MCF 10A (cell line): ENCODE measurements at places on chromosomes 2 and 18. TPM values are rescaled to one million over a fixed set of nuclear protein-coding genes. Genes with fewer than 3 reads are reported as not detected.
A peak's percentile ranks its signal among the peaks of the same experiment; 100 is the strongest.

FAM237A gene
- not detected in 2 replicates for total RNA-seq

WNT6 gene
- not detected in 2 replicates for total RNA-seq

PIEZO2 gene
- 0.49 and 0.93 TPM in 2 replicates for total RNA-seq

CIB4 gene
- total RNA-seq, result not detected in 2 replicates

CHRNA1 gene
- total RNA-seq, result not detected in 2 replicates

COLEC12 gene
- total RNA-seq, result 0.05 TPM in 1 of 2 replicates, not detected in the other

CFAP53 gene
- 2.2 and 5.0 TPM in 2 replicates for total RNA-seq

IL37 gene
- total RNA-seq, result not detected in 2 replicates

UGT1A10 gene
- total RNA-seq, result not detected in 2 replicates

CACNB4 gene
- 0.29 and 0.49 TPM in 2 replicates for total RNA-seq

CRACDL gene
- 12.9 and 13.0 TPM in 2 replicates for total RNA-seq

DNA sequence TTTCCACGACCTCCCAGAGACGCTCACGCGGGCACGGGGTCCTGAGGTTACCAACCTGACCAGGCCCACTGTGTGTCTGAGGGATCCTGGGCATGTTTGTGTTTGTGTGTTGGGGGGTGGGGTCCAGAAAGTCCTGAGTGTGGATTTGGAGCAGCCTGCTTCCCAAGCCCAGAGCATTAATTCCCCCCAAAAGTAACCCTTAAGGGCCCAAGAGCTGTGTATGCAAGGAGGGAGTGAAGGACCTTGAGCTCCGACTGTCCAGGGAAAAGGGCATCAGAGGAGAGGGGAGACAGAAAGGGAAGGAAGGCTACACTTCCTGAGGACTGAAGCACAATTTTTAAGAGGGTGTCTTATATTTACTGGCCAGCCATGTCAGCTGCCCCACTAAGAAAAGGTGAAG, 5.2 kb upstream of the SIX3 start:
- H3K27me3 ChIP-seq, result peaks cover 53% of the 10 kb centered on the region
- no peaks in the 10 kb centered on the region for H3K36me3 ChIP-seq
- no peak overlapping the region for H3K27ac ChIP-seq
- DNase-seq, result no peak

DNA sequence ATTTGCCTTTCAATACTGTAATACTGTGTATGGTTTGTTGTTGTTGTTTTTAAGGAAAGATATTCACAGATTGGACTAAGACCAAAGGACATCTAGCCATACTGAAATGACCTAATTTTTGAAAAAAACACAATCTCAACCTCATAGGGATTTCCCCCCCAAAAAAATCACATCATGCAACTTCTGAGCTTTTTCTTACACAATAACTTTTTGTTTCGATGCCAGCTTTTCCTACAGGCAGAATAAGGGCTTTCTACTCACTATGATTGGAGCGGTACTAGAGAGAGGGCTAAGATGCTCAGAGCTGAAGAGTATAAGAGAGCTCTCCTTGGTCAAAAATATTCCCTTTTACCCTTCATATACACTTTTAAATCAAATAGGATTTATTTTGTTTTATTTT, 32.4 kb upstream of the SLC3A1 start:
- H3K27ac ChIP-seq, result no peak overlapping the region
- H3K36me3 ChIP-seq, result no peaks in the 10 kb centered on the region
- H3K27me3 ChIP-seq, result no peaks in the 10 kb centered on the region
- peak; percentile 33 for DNase-seq
- no peak overlapping the region for H3K4me3 ChIP-seq

- H3K27me3 ChIP-seq, result no peaks in the 10 kb centered on the region
- no peak for DNase-seq
- peak overlapping the region; percentile 39 for H3K27ac ChIP-seq
- no peak overlapping the region for H3K4me3 ChIP-seq
Observed at GRCh38 chr2:111670776-111671175, 213.2 kb downstream of the ANAPC1 start.

- H3K36me3 ChIP-seq, result no peaks in the 10 kb centered on the region
- no peak overlapping the region for H3K4me3 ChIP-seq
- peaks cover 10% of the 10 kb centered on the region for H3K4me1 ChIP-seq
- no peak for DNase-seq
- no peaks in the 10 kb centered on the region for H3K27me3 ChIP-seq
Observed at GRCh38 chr2:157990173-157990572, 111.5 kb upstream of the UPP2 start.

DNA sequence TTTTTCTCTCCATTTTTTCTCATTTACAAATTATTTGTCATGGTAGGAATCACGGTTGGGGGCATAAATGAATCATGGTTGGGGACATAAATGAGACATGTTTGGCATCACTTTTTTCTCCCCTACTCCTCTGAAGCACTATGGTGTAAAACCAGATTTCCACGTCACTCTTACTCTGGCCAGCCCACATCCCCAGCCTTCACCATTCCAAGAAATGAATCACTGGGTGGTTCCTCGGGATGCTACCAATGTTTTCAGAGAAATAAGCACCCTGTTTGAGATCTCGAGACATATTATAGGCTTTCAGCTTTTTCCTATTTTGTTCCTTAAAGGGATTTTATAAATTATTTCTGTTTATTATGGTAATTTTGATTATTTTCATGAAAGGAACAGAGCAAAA, 155.0 kb upstream of the SLC8A1 start:
- H3K27ac ChIP-seq, result no peak overlapping the region
- peaks cover 6% of the 10 kb centered on the region for H3K36me3 ChIP-seq
- peaks cover 12% of the 10 kb centered on the region for H3K4me1 ChIP-seq

DNA sequence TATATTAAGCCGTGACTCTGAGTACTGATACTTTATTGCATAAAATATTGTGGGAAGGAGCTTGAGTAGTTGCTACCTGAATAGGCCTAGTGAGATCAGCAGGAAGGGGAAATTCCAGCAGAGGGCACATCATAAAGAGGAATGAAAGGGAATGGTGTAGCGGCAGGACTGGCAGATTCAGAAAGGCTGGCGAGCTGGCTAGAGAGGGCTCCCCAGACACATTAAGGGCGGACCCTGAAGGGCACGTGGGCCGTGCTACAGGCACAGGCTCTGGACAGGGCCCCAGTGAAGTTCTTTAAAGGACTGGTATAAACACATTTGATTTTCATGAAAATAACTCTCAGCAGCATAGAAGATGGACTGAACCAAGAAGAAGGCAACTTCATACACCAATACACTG, 43.0 kb downstream of the PTPN2 start:
- H3K4me1 ChIP-seq, result peaks cover 41% of the 10 kb centered on the region
- DNase-seq, result peak; percentile 11
- peaks cover 29% of the 10 kb centered on the region for H3K36me3 ChIP-seq
- H3K27me3 ChIP-seq, result no peaks in the 10 kb centered on the region
- H3K27ac ChIP-seq, result no peak overlapping the region

DNA sequence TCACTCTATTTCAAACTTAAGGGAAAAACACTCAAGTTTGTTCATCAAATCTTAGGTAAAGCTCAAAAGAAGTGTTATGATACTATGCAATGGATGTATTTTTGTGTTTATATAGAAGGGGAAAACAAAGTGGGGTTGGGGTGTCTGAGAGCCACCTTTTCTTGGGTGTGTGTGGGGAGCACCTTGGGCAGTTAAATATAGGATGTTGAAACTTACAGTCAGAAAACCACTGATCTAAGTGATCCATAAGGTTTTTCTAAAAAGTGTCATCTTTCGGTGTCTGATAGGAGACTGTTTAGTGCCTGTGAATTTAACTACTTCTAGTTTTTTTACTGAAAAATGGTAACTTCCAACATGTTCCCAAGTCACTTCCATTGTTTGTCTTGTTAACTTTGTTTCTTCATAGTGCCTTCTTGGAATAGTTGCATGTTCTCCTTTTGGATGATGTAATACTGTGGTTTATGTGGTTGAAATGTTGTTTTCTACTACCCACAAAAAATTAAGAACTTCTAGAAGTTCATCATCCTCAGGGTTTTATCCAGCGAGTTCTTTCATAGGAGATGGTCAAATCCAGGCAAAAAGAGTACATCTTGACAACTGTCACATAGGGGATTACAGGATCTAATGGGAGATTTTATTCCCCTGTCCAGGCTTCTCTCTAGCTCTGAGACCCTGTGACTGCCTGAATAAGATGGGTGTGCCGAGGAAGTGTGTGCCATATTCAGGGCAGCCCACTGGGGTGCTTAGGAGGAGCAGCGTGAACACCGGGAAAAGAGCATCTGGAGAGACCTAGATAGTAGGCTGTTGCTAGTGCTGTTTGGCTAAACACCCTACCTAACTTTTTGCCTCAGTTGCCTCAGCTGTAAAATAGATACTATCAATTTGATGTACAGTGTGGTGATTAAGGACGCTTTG, 46.2 kb downstream of the CAB39 start:
- peak overlapping the region; percentile 93 for H3K27ac ChIP-seq
- peak overlapping the region; percentile 45 for H3K4me3 ChIP-seq
- H3K36me3 ChIP-seq, result peaks cover 23% of the 10 kb centered on the region
- peak; percentile 76 for DNase-seq

GRCh38 chr2:18741895-18742732, 152.7 kb upstream of the NT5C1B start:
- no peaks in the 10 kb centered on the region for H3K36me3 ChIP-seq
- no peaks in the 10 kb centered on the region for H3K4me1 ChIP-seq
- no peak for DNase-seq

GRCh38 chr2:31161637-31162036, 23.4 kb upstream of the GALNT14 start:
- no peak for DNase-seq
- H3K27me3 ChIP-seq, result peaks cover 27% of the 10 kb centered on the region
- no peaks in the 10 kb centered on the region for H3K36me3 ChIP-seq
- no peaks in the 10 kb centered on the region for H3K4me1 ChIP-seq
- H3K4me3 ChIP-seq, result no peak overlapping the region

GRCh38 chr18:48404716-48405507, 4.3 kb downstream of the ZBTB7C start:
- no peaks in the 10 kb centered on the region for H3K27me3 ChIP-seq
- H3K4me3 ChIP-seq, result no peak overlapping the region
- H3K27ac ChIP-seq, result no peak overlapping the region
- no peaks in the 10 kb centered on the region for H3K36me3 ChIP-seq
- peak; percentile 49 for DNase-seq
- H3K4me1 ChIP-seq, result peaks cover 16% of the 10 kb centered on the region

DNA sequence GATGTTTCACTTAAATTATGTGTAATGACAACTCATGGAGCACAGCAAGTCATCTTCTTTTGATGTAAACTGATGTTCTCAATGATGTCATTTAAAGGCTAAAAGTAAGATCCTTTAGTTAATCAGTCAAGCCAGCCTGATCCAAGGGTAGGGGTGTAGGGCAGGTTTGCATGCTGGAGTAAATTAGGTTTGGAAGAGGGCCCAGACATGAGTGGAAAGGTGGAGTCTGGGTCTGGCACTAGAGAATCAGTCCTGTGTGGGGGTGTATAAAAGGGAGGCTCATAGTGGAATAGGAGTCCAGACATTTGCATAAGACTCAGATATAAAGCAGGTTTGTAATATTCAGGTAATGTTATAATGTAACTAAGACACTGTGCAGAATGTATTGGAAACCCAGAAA, 88.8 kb upstream of the NYAP2 start:
- H3K36me3 ChIP-seq, result no peaks in the 10 kb centered on the region
- no peak overlapping the region for H3K4me3 ChIP-seq
- no peak overlapping the region for H3K27ac ChIP-seq
- no peaks in the 10 kb centered on the region for H3K4me1 ChIP-seq

GRCh38 chr2:152587187-152587947, 129.9 kb downstream of the PRPF40A start:
- H3K27ac ChIP-seq, result peak overlapping the region; percentile 14
- no peaks in the 10 kb centered on the region for H3K27me3 ChIP-seq
- H3K36me3 ChIP-seq, result peaks cover 38% of the 10 kb centered on the region
- no peak for DNase-seq
- H3K4me1 ChIP-seq, result peaks cover 32% of the 10 kb centered on the region

GRCh38 chr2:82224301-82224940, 1919.9 kb upstream of the LRRTM1 start:
- DNase-seq, result no peak
- no peaks in the 10 kb centered on the region for H3K4me1 ChIP-seq
- no peaks in the 10 kb centered on the region for H3K27me3 ChIP-seq
- no peak overlapping the region for H3K4me3 ChIP-seq
- H3K27ac ChIP-seq, result no peak overlapping the region
- no peaks in the 10 kb centered on the region for H3K36me3 ChIP-seq

- peaks cover 6% of the 10 kb centered on the region for H3K4me1 ChIP-seq
- no peak overlapping the region for H3K27ac ChIP-seq
- H3K27me3 ChIP-seq, result no peaks in the 10 kb centered on the region
- H3K4me3 ChIP-seq, result no peak overlapping the region
Observed at GRCh38 chr2:172949522-172949921, 126.1 kb upstream of the MAP3K20 start.

GRCh38 chr2:152925547-152926448, 207.4 kb downstream of the ARL6IP6 start:
- H3K27me3 ChIP-seq, result no peaks in the 10 kb centered on the region
- H3K27ac ChIP-seq, result peak overlapping the region; percentile 23
- H3K4me1 ChIP-seq, result peaks cover 29% of the 10 kb centered on the region
- peak; percentile 94 for DNase-seq
- H3K4me3 ChIP-seq, result peak overlapping the region; percentile 23

DNA sequence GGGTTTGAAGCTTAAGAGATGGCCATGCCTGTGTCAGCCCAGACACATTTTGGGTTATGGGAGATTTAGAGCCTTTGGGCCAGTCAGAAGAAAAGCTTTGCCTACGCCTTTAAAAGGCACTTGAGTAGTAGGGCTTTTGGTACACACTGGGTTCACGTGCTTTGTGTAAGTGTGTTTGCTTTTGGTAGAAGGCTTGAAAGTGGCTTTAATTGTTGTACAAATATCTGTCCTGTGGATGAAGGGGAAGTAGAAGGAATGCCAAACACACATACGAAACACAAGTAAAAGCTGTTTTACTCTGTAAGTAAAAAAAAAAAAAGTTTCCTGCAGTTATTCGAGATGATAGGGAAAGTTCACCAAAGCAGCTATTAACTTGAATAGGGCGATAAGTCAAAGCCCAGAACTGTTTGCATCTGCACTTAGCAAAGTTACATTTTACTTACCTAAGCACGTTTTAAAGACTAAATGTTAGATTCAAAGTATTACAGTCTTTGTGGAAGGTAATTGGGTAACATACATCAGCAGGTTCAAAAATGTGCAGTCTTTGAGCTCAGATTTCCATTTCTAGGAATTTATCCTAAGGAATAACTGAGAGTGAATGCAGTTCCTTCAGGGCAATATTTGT, 75.4 kb downstream of the STK25 start:
- DNase-seq, result no peak
- no peaks in the 10 kb centered on the region for H3K4me1 ChIP-seq
- no peaks in the 10 kb centered on the region for H3K27me3 ChIP-seq
- H3K27ac ChIP-seq, result no peak overlapping the region
- H3K4me3 ChIP-seq, result no peak overlapping the region
- H3K36me3 ChIP-seq, result peaks cover 79% of the 10 kb centered on the region
